ENCODE measurements at places on chromosomes 7 and 10. TPM values are rescaled to one million over a fixed set of nuclear protein-coding genes. Genes with fewer than 3 reads are reported as not detected.

ASB10 gene
- total RNA-seq, result not detected

IL2RA gene
- not detected for total RNA-seq

CSTF2T gene
- total RNA-seq, result 16.1 TPM

COBL gene
- 5.0 TPM for total RNA-seq

CC2D2B gene
- total RNA-seq, result not detected

AKR1E2 gene
- total RNA-seq, result 6.6 TPM

PRSS37 gene
- total RNA-seq, result not detected

MCU gene
- 32.5 TPM for total RNA-seq

PRKAR2B gene
- total RNA-seq, result 3.4 TPM

LEP gene
- total RNA-seq, result not detected

SMARCD3 gene
- total RNA-seq, result 9.7 TPM

NPC1L1 gene
- 0.11 TPM for total RNA-seq

TRPV6 gene
- not detected for total RNA-seq

OPN1SW gene
- total RNA-seq, result not detected

TUBB8 gene
- total RNA-seq, result not detected

BTBD16 gene
- 1.7 TPM for total RNA-seq

SPACDR gene
- 0.65 TPM for total RNA-seq

SAP25 gene
- total RNA-seq, result 0.39 TPM

SEMA3A gene
- 5.8 TPM for total RNA-seq

SUV39H2 gene
- 23.0 TPM for total RNA-seq

TBXAS1 gene
- 14.3 TPM for total RNA-seq

NYAP1 gene
- total RNA-seq, result 2.8 TPM

C10orf95 gene
- total RNA-seq, result not detected

GARIN1A gene
- 0.73 TPM for total RNA-seq

UTF1 gene
- not detected for total RNA-seq

ENTPD1 gene
- not detected for total RNA-seq

ASB13 gene
- 22.2 TPM for total RNA-seq

EVX1 gene
- total RNA-seq, result 0.10 TPM

ARMS2 gene
- total RNA-seq, result not detected

CLCN1 gene
- not detected for total RNA-seq

LRRC18 gene
- not detected for total RNA-seq

RTKN2 gene
- total RNA-seq, result 0.91 TPM

WIPF3 gene
- total RNA-seq, result 0.61 TPM

FAM25G gene
- not detected for total RNA-seq

SLC39A12 gene
- total RNA-seq, result not detected

HYAL4 gene
- total RNA-seq, result not detected

ITGA8 gene
- not detected for total RNA-seq

PLEKHS1 gene
- 0.03 TPM for total RNA-seq

ABCC2 gene
- total RNA-seq, result 138 TPM

PTPN20 gene
- 4.7 TPM for total RNA-seq

PRPF18 gene
- total RNA-seq, result 20.2 TPM

SOSTDC1 gene
- total RNA-seq, result not detected

SMKR1 gene
- 10.1 TPM for total RNA-seq

POLR1F gene
- 17.5 TPM for total RNA-seq

BICC1 gene
- 17.7 TPM for total RNA-seq

NODAL gene
- total RNA-seq, result not detected

GIMAP6 gene
- total RNA-seq, result not detected

EBLN1 gene
- not detected for total RNA-seq

WBP1L gene
- 22.9 TPM for total RNA-seq
